ENCODE measurements at places on chromosomes 4 and X.

DNA sequence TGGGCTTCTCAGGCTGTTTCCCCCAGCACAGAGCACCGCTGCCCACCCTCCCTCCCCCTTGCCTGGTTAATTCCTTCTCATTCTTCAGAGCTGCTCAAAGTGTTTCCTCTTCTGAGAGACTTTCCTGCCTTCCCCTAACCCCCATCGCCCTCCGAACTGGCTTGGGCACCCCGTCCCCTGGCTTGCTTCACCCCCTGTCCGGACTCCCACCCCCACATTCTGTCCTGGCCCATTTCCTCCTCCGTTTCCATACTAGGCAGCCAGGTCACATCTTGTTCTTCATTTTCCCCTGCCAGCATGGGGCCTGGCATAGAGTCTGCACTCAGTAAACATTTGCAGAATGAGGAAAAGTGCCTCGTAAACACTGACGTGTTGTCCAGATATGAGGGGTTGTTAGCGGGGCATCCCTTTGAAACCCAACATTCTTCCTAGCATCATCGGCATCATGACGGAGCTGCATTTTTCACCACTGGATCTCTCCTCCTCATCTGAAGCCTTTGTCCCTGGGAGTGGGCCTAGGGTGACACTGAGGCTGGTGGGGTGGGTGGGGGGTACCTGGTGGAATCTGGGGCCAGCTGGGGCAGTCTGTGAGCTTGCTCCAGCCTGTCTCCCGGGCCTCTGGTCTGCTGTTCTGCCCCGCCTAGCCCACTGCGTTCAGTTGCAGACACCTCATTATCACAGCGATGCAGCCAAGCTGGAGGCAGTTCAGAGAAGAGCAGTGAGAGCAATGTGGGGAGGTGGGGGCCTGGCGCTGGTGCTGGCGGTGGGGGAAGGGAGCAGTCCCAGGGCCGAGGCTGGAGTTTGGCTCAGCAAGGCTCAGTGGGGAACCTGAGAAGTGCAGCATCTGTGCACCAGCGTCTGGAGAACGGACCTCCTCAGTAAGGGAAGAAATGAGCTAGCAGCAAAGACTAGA is 149.4 kb upstream of the PJA1 start:
- DNase-seq = peak; percentile 4

- DNase-seq = no peak
These were observed 70.0 kb upstream of the TSPAN5 start for GRCh38 chr4:98728433-98728832.

DNA sequence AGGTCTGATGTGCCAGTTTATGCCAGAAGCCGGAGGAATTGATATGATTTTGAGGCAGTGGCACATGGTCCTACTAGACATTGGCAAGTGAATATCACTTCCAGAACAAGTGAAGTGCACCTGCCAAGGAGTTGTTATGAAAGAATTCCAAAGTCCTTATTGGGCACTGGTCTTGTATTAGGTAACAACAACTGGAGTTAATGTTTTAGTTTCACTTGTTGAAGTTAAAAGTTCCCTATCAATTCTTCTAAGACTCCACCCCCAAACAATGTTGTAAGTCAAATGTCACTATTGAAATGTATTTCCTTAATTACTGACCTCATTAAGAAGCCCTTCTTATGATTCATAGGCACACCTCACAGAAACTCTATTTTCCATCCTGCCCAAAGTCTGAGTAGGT is 3.1 kb downstream of the TET2 start:
- no peak for DNase-seq

DNA sequence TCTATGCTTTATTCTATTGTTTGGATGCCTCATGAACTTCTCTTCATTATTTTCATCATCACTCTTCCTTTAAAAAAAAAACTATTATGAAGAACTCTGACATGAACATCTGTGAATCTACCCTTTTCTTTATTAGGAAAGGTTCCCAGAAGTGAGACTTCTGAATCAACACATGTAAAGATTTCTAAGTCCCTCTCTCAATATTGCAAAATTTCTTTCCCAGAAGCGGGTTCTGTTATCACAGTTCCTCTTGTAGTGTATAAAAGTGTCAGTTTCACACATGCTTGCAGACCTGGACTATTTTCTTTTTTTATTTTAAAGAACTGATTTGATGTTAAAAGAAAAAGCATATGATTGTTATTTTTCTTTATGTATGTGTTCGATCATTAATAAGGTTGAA is 330.8 kb upstream of the KLF3 start:
- no peak for DNase-seq

- no peak for DNase-seq
These were observed 151.1 kb downstream of the CFAP299 start for GRCh38 chr4:80486603-80487002.

DNA sequence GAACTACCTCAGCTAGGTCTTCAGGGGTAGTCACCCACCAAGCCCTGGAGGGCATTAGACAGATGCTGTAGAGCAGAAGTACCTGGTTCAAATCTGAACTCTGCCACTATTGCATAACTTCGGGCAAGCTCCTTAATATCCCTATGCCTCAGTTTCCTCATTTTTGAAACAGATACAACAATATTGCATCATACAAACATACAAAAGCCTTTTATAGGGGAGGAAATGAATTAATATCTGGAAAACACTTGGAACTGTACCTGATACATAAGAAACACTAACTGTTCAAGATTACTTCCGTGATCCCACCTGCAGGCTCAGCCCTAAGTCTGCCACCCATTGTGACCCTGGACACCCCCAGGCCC is 166.1 kb downstream of the EFNB1 start:
- DNase-seq = no peak

DNA sequence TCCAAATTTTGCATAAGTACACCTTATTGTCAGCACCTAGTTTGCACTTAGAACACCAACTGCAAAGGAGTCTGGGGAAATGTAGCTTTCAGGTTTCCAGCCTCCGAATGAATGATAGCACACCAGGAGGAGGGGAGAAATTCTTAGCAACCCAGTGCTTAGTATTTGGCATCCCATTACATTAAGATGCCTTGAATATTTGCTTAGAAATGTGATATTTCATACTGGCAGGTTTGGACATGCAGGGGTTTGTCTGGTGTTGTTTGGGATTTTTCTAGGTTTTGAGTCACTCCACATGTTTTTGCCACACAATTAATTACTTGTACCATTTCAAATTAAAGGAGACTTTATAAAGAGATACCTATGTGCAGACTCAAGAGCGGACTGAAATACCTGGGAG is 60.3 kb upstream of the CAMK2D start:
- no peak for DNase-seq

GRCh38 chr4:89514811-89515210 is 207.2 kb upstream of the GPRIN3 start:
- DNase-seq = no peak

DNA sequence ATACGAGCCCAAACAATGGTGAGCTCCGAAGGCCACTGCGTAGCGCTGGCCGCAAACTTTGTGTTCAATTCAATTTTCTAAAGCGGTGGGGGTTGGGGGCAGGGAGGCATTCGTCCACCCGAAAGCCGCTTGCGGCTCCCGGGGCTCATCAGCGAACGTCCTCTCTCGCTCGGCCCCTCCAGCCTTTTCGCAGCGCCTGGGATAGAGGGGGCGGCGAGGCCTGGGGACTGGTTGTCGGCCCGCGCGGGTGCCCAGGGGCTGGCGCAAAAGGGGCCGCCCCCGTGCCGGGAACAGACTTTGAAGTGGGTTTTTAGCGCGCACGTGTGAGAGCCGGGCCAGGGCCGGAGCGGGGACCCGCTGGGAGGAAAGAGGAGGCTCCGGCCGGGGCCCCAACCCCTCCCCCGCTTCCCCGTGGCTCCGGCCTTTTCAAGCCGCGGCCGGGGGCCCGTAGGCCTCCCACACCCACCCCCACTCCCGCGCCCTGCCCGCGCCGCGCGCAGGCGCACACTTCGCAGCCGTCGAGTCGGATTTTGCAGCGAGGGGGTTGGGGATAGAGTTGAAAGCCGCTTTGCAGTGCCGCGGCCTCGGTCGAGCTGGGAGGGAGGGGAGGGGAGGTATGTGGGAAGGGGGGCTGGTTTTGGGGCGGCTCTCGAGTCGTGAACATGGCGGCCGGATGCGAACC is 8.3 kb downstream of the ZIC3 start:
- no peak for DNase-seq

DNA sequence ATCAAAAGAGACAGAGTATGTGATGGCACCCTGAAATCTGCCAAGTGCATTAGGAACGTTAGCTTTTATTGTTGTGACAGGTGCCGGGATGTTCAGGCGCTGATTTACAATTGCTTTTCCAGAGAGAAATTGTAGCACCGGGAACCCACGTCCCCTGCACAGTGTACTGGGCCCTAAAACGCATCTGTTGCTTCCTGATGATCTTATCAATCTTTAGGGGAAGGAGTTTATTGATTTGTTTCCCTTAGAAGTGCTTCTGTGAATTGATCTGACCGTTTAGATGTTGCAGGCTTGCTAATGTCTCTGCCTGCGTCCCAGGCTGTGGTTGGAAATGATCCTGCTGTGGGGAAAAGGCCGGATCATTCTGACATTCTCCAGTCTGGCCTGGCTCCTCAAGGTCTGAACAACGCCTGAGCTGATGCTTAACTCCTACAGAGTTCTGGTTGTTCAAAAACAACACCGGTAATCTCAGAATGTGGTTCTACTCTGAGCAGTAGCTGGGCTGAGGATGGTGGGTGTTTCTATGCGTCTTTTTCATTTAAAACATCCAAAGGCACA is 16.9 kb downstream of the PHOX2B start:
- DNase-seq = no peak

DNA sequence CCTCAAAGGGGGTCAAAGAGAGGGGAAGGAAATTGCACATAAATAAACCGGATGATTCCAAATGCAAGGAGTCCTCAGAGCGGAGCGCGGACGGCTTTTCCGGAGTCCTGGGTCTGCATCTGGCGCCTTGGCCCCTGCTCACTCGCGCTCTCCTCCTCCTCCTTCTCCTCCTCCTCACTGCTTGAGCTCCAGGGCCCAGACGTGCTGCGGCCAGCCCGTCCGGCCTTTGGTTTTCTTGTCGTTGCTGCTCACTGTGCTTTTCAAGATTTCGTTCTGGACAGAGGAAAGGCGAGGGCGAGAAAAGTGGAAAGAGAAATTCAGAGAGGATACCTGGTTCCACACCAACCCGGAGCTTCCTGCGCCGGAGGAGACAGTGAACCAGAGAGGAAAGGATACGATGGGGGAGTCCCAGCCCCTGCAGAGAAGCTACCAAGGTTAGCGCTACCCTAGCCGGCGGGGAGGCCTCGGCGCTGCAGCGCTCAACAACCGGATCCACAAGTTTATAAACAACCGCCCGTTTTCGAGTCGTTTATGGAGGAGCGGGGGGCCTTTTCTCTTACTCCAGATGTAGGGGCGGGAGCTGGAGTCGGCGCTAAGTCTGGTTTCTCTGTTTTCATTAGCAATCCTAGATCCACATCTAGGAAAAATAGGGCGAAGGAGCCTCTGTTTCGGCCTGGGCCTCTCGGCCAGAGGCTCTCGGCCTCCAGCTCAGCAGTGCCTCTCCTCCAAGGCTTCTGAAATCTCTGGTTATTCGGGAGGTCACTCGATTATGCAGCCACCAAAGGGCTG is 2.7 kb downstream of the HAND2 start:
- no peak for DNase-seq

DNA sequence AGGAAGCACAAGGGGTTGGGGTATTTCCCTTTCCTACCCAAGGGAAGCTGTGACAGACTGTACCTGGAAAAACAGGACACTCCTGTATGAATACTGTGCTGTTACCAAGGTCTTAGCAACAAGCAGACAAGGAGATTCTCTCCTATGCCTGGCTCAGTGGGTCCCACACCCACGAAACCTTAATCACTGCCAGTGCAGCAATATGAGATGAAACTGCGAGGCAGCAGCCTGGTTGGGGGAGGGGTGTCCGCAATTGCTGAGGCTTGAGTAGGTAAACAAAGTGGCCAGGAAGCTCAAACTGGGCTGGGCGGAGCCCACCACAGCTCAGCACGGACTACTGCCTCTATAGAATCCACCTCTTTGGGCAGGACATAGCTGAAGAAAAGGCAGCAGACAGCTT is 197.7 kb downstream of the INPP4B start:
- DNase-seq = no peak

DNA sequence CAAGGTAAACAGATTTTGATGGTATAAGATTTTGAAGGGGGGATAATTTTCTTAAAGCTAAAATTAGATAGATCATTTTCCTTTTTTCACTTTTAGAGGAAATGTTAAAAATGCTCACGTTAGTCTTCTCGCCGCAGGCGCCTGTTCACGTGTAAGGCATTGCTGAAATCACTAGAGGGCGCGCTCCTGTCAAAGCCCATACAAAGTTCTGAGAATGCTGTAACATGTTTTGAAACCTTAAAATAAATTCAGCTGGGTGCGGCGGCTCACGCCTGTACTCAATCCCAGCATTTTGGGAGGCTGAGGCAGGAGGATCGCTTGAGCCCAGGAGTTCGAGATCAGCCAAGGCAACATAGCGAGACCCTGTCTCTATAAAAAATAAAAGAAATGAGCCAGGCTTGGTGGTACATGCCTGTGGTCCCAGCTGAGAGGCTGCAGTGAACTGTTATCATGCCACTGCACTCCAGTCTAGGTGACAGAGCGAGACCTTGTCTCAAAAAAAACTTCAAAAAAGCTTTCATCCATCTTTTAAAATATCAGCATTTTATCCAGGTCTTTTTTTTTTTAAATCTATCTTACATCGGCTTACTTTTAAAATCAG is 138.0 kb downstream of the RBMX2 start:
- DNase-seq = peak; percentile 41

- DNase-seq = no peak
These were observed 10.4 kb downstream of the DCTD start for GRCh38 chr4:182906786-182907185.

DNA sequence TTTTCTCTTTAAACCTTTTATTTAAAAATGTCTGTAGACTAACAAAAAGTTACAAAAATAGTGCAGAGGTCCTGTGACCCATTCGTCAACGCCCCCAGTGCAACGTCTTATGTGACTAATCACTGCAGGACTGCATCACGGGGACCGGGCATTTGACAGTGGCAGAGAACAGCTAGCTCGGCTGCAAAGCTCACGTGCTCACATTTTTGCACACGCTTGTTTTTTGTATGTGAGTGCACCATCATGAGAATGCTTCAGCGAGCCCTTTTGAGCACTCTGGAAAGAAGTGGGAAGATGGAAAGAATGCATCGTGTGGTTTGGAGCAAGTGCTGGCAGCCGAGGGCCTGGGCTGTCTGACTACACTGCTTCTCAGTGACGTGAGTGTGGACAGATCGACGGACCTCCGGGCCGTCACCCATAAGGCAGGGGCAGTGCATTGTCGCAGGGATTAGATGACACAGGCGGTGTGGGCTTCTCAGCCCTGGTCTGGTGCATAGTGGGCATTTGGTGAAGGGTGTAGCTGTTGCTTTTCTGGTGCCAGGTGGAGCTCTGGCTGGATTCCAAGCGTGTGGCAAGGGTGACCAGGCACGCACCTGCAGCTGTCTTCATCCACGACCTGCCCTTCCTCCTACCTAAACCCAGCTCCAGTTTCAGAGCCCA is 17.7 kb downstream of the SPON2 start:
- no peak for DNase-seq

GRCh38 chr4:55450566-55450965 is 54.8 kb downstream of the TMEM165 start:
- no peak for DNase-seq
